ENCODE measurements at places on chromosomes 6 and 20.
A peak's percentile ranks its signal among the peaks of the same experiment; 100 is the strongest.

DNA sequence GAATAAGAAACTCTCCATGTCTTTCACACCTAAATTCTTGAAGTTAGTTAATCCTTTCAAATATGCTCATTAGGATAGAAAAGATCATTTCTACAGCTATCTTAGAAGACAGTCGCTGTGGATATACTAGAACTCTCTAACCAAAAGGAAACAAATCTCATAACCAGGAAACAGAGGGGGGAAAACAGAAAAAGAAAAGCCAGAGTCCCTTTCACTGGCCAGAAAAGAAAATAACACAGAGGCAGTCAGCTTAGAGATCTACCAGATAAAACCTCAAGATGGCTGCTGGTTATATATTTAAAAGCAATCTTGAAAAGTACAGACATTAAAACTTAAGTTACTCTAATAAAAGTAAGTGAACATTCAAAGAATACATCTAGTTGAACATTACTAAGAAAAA lies 19.6 kb downstream of the NUP153 start:
- DNase-seq, result no peak

- no peak for DNase-seq
Measured at GRCh38 chr6:34207695-34208443, 28.8 kb upstream of the HMGA1 start.

- DNase-seq, result no peak
Measured at GRCh38 chr20:8811801-8812594, 256.9 kb upstream of the PLCB4 start.

GRCh38 chr6:138431256-138432062 lies 27.4 kb downstream of the HEBP2 start:
- DNase-seq, result no peak

DNA sequence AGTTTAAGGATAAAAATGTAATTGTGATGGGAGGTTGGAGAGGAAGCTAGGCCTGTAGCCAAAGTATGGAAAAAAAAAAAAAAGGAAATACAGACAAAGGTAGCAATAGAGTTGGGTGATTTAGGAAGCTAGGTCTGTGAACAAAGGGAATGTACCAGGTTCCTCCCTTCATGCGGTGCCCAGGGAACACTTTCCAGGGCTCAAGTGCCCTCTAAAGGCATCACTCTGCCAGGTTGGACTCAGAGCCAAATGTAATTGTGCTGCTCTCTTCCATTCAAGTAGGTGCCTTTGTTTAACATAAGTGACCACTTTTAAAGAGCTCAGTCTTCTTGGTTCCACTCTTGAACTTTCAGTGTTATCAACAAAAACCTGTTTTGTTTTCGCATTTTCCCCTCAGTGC lies 159.7 kb upstream of the AHI1 start:
- no peak for DNase-seq

- peak; percentile 57 for DNase-seq
Measured at GRCh38 chr6:28443112-28443773, at the start of gene ZSCAN23. Gene ZSCAN23 (minus strand): TSS chr6:28443491. CDS start chr6:28436266, 7,225 bp downstream.

DNA sequence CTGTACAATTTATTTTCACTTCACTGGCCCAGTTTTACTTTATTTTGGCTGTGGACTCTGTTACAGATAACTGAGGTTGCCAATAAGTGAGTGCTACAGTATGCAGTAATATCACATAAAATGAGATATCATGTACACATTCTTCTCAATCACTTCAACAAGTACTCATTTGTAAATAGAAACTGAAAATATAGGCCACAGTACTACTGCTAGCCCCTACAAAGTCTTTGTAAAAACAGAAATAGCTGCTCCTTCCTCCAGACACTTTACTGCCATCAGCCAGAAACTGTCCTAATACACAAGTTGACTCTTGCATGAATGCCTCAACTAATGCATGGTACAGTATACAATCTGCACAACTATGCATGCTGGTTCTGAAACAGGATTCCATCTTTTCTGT lies 9.2 kb downstream of the DTNBP1 start:
- no peak for DNase-seq

GRCh38 chr6:16483315-16483875 lies 245.0 kb downstream of the GMPR start:
- no peak for DNase-seq

Measured in HuH-7 (cell line).